ENCODE measurements at places on chromosomes 3 and 15.

- DNase-seq, result no peak
These were observed 60.9 kb upstream of the ITGA11 start for GRCh38 chr15:68492855-68493254.

DNA sequence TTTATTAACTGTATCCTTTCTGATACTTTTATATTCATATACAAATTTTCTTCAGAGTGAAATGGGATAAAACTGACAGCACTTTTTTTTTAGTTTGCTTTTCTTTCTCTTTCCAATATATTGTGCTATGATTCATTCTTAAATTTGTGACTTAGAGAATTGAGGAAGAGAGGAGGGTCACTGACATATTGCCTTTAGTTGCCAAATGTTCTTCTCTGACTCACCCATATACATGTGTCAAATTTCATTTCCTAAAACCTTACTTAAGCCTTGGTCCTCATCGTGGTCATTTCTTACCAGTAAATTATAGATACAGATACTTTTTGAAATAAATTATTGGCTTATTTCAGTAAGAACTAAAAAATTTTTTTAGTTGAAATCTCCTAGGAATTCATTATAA is 53.9 kb downstream of the CLASP2 start:
- DNase-seq, result no peak

DNA sequence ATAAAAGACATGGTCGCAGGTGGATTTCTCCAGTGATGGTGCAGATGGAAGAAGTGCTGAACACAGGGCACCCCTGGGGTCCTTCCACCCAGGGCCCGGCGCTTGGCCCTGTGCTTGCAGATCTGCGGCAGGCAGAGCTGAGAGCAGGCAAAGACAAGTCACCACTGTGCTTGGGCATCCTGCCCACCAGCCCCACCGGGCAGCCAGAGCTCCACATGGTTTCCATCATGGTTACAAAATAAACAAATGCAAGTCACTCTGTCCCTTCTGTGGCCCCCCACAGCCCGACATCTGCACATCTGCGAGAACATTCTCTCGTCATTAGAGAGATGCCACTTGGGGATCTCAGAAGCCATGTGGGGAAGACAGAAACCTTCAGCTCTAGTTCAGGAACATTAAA is 37.6 kb upstream of the SFMBT1 start:
- DNase-seq, result no peak

DNA sequence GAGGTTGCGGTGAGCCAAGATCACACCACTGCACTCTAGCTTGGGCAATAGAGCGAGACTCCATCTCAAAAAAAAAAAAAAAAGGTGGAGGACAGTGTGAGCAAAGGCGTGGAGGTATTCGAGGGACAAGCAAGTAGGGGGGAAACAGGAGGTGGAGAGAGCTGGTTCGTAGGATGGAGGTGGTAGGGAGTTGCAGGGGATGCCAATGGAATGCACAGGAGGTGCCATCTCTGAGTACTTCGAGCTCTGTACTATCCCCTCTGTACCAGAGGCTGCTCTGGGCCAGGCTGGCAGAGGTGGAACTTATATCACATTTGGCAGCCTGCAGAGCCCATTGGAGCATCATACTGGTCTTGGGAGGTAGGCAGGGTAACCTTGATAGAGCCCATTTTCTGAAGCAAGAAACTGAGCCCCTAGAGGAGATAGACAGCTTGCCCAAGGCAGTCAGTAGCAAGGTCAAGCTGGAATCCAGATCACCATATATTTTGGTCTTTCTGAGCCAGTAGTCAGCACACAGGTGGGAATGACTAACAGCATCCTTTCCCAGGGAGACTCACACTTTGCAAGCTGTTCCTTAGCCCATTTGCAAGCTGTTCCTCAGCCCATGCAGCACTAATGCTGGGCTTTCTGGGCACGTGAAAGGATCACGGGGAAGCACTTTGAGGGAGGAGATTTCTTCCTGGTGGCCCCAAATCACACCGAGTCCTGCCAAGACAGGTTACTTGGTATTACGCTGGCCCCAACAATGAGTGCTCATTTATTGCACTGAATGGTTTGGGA is 9.2 kb upstream of the CCDC33 start:
- DNase-seq, result peak; percentile 48

DNA sequence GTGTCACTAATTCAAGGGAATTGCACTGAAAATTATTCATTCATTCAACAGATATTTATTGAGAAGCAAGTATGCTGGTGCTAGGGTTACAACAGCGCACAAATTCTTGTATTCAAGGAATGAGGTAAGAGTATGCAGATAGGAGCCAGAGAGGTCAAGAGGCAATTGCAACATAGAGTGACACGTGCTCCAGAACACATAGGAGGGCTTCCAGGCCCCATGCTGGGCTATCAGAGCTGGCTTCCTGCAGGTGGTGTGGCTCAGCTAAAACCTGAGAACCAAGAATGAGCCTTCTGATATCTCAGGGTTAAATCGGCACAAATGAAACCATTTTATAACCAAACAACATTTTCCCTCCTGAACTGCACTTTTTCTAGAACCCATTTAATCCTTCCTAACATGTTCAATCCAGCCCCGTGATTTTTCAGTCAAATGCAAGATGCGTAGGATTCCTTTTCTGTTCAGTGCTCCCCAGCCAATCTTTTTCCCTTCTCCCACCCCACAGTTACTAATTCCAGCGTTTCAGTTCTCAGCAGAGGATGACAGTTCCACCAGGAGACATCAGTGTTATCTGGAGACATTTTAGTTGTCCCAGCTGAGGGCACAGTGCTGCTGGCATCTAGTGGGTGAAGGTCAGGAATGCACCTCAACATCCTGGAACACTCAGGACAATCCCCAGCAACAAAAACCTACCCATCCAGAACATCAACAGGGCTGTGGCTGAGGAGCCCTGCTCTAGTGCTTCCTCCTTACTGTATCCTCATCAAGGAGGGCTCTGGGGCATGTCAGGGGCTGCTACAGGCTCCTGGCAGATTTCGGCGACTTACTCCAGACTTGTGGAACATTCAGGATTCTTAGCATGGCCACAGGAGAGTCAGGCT is 13.1 kb downstream of the CCR5AS start:
- no peak for DNase-seq

DNA sequence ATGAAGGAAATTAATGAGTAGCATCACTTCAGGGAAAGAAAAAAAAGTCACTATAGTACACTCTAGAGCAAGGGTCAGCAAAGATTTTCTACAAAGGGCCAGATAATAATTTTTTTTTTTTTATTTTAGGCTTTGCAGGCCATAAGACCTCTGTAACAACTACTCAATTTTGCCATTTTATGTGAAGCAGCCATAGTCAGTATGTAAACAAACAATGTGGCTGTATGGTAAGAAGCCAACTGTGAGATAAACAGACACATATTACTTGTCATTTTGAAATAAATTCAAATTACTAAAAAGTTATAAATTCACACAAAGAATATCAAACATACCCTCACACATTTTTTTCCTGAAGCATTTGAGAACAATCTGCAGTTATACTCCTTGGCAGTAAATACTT is 40.6 kb downstream of the SCAPER start:
- no peak for DNase-seq

- DNase-seq, result peak; percentile 25
These were observed 384.1 kb downstream of the PLOD2 start for GRCh38 chr3:145776782-145777408.
